ENCODE measurements at places on chromosomes 13 and 19.

DNA sequence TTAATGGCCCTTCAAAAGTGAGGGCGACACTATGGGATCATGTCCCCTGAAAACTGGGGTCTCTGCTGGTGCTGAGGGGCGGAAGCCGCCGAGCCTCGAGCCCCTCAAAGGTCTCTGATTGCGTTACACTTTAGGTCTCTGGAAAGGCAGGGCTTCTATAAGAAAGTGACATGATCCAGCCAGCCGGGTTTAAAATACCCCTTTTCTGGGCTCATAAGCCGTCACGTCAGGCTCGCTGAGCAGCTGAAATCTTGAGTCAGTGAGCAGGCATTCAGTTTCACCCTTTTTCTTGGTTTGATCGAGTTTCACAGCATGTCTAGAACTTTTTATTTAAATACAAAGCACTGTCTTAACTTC lies 600 bp upstream of the HMGB1 start:
- no peak for DNase-seq

DNA sequence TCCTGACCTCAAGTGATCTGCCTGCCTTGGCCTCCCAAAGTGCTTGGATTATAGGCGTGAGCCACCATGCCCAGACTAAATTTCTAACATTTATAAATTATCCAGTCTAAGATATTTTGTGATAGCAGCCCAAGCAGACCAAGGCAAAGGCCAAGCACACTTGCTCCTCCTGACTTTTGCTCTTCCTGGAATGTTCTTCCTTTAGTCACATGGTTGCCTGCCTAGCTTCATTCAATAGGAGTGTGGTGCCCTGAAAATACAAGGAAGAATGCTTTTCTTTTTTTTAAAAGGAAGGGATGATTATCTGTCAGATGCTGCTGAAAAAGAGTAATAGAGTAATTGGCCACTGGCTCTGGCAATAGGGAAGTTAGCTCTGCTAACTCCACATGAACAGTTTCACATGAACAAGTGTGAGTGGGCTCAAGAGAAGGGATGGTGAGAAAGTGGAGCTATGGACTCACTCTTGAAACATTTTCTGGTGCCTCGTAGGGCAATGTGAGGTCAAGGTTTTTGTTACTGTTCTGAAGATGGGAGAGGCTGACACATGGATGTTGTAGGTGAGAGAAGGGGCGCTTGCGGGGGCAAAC lies 47.1 kb downstream of the USPL1 start:
- DNase-seq: no peak

GRCh38 chr13:28145049-28145448 lies 6.7 kb downstream of the PAN3 start:
- DNase-seq: no peak

- no peak for DNase-seq
These were observed 843 bp downstream of the ANO8 start for GRCh38 chr19:17333611-17334413.

GRCh38 chr13:39530916-39531315 lies 72.1 kb downstream of the LHFPL6 start:
- DNase-seq: no peak

DNA sequence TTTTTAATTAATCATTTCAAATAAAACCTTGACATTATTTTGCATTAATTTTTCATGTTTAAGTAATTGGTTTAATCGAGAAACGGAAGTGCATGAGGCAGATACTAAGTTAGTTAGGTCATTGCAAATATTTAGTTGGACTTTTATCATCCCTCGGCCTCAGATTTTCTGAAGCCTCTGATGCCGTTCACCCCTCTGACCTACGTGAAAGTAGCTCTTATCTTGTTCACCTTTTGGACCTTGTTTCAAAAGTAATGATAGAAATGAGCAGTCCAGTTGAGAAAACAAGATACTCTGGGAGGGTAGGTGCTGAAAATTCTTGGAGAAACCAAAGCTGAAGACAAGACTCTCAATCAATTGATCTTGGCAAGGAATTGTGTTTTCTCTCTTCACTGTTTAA lies 23.0 kb downstream of the LAIR2 start:
- no peak for DNase-seq

GRCh38 chr13:65629926-65630325 lies 1600.2 kb downstream of the PCDH9 start:
- DNase-seq: no peak

DNA sequence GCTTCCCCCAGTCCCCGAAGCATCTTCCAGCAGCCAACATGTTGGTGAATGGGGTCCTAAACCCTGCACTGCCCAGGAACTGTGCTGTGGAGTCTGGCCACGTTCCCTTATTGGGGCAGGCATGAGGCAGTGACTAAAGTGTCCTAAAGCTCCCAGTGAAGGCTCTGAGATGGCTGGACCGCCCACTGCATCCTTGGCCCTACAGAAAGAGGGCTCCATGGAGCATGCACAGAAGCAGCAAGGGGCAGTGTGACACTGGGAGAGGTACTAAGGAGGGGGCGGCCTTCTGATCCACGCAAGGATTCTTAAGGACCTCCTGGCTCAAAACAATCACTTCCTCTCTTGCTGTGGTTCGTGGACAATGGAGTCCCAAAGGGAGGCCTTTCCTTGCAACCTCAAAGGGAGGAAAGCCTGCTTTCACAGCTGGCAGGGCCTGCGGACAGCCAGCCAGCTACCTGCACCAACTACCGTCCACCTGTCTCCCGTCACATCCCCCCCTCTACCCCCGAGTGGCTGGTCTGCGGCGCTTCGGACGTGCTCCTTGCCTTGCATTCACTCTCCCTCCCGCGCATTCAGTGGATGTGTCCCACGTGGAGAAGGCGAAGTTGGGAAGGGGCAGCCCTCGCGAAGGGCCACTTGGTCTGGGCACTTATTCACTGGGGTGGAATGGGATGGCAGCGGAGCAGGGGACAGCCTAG lies 63.9 kb upstream of the STARD13 start:
- peak; percentile 27 for DNase-seq

- no peak for DNase-seq
These were observed 1414.6 kb downstream of the SLITRK1 start for GRCh38 chr13:82467626-82468025.

DNA sequence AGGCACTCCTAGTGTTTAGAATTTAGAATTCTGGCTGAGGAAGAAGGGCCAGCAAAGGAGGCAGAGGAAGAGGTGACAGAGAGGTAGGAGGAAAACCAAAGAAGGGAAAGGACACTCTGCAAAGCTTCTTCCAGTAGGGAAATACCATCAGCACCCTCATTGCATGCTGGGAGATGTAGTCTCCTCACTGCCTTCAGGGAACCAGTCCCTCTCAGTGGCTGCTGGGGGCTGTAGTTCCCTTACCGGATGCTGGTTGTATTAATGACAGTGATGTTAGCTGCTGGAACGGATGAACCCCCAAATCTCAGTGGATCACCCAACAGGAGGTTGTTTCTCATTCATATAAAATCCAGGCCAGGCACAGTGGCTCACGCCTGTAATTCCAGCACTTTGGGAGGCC lies 10.1 kb downstream of the GRIN2D start:
- DNase-seq: peak; percentile 39

DNA sequence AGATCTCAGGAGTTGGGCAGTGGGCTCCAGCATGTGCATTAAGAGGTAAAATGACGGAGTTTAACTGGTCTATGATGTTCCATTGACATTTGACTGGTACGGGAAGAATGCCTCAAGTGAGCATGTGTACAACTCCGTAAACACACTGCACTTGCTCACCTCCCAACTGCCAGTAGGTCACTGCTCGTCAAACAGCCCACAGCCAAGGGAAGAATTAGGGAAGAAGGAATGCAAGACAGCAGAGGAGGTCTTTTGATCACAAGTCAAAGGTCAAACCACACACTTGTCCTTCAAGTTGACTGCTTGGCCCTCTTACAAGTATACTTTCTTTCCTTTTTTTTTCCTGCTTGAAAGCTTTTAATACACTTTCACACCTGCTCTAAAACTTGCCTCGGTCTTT lies 236.7 kb downstream of the B3GLCT start:
- no peak for DNase-seq

GRCh38 chr13:101298517-101298916 lies 117.8 kb downstream of the NALCN start:
- no peak for DNase-seq

DNA sequence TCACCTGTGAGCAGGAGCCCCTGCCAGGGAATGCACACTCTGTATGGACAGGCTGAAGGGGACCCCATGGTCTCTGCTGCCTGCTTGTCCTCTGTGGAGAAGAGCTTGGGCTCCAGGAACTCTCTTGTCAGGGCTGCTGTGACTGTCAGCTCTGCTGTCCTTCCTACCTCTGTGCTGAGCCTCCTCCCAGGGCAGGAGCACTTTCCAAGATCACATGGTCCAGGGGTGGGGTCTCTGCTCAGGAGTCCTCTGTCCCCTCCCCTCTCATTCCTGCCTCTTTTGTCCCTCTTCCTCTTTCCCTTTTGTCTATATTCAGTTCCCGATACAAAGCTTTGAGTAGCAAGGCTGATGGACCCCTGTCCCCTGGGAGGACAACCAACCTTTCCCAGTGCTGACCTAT lies at the start of gene CEACAM7:
Gene CEACAM7, minus strand, starts transcription at position 173 of the 400 bp plus-strand sequence. Its CDS starts 105 bp downstream, at position 68.
- DNase-seq: no peak

All from globus pallidus (tissue), 1 donor.